ENCODE measurements at places on chromosomes 7 and 10.

DNA sequence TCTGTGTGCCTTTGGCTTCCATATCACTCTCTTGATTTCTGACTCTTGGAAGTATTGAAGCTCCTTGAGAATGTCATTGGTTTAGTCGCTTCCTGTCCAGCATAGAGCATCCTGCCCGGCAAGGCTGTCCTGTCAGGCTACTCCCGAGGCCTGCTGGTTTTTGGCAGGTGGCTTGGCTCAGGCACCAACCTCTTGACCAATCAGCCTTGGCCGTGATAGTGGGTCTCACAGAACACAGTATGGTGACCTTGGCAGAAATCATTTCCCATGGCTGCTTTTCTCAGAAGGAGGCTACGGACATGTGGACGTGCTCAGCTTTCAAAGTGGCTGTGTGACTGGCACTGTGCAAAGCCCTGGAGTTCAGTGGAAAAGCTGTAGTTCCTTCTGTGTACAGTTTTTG, 516.9 kb downstream of the REEP3 start:
- no peak for DNase-seq

- peak; percentile 23 for DNase-seq
Measured at GRCh38 chr10:92844746-92845145, 3.6 kb upstream of the EXOC6 start.

- no peak for DNase-seq
Measured at GRCh38 chr7:68280931-68281330, 1284.3 kb downstream of the TYW1 start.

- DNase-seq: no peak
Measured at GRCh38 chr10:117720931-117721835, 178.6 kb downstream of the EMX2 start.

DNA sequence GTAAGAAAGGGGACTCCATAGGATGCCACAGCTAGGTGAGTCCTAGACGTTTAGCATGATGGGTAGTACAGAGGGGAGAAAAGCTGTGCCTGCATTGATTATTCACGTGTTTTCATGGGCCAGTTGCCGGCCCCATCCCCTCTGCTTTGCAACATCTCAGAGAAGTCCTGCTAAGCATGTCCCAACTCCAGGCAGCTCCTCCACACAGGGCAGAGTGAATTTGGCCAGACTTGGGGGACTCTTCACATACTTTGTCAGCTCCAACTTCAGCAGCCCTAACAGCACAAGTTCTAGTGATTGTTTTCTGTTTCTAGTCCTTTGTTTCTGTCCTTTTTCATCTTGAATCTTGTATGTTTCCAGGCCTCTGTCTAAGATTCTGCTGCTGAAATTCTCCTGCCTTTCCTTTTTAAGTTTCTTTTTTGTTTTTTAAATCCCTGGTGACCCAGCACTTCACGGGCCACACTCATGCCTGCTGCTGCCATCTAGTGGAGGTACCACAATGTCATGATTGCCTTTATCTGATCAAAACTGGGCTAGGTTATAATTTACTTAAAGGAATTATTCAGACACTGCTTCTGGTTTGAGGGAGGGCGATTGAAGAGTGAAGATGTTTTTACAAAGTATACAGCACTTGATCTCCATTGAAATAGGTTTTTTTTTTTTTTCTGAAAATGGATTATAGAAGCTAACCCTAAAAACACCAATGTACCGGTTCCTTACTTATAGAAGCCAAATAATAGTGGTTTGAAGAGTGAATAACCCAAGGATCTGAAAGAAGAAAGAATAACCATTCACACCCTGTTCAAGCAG, 276.9 kb downstream of the CSTF2T start:
- DNase-seq: peak; percentile 61

- no peak for DNase-seq
Measured at GRCh38 chr10:59176241-59177030, at the start of gene PHYHIPL. Gene PHYHIPL, plus strand, starts transcription at chr10:59176643. Its CDS starts 211 bp downstream, at chr10:59176854.

DNA sequence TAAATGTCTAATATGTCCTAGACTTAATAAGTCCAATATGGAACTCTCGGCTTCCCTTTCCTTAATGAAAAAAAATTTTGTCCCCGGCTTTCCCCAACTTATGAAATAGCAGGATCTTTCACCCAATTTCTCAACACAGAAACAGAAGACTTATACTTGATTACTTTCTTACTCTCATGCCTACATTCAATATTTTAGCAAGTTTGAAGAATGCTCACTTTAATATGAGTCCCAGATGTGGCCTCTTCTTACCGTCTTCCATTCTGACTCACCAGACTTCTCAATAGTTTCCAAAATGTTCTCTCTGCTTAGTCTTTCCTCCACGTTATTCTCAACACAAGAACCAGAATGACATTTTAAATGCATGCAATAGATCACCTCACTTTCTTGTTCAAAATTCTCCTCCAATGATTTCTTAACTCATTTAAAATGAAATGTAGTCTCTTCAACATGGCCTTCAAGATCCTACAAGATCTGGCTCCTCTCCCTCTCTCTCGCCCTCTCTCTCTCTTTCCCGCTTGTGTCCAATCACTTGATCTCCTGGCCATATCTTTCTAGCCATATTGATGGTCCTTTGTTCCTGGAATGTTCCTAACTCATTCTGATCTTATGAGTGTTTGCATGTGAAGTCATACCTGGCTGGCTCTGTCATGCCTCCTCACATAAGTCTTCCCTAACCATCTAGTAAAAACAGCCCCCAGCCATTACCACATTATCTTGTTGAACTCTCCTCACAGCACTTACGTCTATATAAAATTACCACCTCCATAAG, 119.7 kb upstream of the FAM3C start:
- no peak for DNase-seq

DNA sequence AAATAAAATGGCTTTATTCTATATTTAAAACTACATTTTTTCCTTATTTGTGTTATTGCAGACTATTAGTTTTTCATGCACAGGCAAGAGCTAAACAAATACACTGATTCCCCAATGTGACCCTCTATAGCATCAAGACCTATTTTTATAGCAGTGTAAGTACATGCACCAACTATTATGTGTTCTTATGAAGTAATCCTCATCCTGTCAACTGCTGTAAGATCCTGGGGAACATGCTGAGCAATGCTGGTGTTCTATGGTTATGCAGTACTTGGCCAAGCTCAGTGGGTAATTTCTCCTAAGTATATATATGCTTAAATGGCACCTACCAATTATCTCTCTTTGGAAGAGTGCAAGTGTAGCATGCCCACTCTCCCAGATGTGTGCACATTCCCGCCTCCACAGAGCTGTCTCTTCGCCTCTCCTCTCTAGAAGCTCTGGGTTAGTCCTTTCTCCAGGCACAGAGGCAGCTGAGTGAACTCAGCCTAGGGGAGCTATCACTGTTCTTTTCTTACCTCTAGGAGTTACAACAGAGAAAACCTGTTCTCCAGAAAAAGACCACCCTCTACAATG, 428.8 kb downstream of the KCNMA1 start:
- no peak for DNase-seq

DNA sequence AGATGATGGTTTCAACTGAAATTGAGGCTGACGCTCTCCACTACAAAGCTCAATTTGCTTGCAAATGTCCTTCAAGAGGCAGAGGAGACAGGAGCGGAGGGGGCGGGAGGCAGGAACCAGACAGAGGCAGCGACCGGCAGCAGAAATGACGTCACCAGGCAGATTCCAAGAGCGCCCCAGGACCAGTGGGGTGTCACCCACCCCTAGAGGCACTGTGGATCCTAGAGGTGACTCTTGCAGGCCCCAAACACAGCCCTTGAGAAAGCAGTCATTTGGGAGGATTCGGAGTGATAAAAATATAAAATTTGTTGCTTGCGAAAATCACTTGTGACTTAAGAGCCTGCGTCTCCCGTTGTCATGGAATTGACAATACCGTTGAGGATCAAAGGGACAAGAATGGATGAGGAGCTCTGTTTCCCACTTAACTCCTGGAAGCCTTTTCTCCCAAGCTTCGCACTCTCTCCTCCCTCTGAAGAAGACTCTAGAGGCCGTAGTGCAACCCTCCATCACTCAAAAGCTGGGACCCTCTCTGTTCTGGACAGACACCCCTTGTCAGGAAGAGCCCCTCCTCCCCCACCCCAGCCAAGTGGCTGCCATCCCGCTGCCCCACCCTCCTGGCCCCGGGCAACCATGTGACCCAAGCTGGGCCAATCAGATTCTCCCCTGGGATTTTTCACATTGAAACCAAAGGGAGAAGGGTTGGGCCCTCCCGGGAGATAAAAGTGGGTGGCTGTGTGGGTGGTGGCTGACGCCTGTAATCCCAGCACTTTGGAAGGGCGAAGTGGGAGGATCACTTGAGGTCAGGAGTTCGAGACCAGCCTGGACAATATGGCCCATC, 16.3 kb upstream of the SLC29A4 start:
- DNase-seq: no peak

DNA sequence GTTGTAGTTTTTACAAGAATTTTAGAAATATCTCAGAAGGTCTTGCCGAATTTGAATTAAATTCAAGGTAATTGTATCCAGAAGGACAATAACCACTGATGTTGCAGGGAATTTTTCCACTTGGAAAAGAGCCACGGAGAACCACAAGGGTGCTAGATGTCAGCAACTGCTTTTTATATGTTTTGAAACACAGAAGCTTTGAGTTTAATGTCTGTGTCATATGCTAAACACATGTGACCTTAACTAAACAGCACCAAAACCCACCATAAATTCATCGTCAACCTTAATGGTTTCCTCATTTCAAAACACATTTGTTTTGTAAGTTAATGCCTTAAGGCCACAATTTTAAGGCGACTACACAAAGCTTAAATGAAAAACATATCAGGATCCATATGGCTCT, 106.9 kb downstream of the COL28A1 start:
- DNase-seq: peak; percentile 19

DNA sequence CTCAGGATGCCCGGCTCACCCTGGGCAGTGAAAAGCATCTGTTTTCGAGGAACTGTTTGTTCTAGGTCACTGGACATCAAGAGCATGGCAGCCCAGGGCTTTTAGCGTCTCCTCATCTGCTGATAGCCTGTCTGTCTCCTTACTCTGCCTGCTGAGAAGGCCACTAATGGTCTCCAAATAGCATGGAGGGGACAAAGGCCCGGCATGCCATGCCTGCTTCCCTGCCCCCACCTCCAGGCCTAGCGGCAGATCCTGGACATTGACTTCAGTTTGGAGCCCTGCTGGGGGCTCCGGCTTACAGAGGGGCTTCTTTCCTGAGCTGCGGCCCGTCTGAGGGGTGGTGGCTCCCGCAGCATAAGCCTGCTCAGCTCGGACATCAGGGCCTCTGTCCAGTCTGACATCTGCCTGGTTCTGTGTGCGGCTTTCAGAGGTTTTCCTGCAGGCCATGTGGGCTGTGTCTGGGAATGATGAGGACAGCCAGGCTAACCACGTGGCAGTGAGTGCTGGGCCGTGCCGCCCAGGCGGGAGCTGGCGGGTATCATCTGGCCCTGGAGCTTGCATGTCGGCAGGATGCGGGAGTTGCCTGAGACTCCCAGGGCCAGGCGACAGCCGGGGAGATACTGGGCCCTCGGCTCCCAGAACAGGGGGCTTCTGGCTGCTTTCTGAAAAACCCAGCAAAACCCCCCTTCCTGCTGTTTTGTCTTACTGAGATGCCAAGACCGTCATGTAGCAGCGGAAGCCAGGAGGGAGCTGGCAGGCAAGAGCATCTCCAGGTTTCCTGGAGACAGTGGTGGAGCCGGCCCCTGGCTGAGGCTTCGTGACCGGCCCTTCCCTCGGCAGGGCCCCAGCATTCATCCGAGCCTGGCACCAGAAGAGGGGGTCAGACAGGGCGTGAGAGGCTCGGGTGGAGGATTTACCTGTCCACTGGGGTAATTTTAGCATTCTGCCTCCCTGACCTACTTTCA, 9.2 kb downstream of the PFKFB3 start:
- peak; percentile 54 for DNase-seq

DNA sequence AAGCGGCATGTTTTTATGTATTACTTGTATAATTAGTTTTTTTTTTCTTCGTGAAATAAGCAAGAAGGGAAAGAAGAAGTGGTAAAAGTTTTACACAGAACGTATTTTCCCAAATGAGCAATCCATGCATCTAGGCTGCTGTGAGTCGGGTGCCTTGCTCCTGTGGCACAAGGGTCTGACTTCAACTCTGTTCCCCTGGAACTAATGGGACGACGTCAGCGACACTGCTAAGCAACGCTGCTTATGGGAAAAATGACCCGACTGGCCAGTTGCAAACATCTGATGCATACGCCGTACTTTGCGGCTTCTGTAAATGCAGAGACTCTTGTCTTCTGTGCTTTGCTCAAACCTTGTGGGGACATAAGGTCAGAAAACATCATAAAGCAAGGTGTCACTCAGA, 66.3 kb downstream of the MPP7 start:
- no peak for DNase-seq

DNA sequence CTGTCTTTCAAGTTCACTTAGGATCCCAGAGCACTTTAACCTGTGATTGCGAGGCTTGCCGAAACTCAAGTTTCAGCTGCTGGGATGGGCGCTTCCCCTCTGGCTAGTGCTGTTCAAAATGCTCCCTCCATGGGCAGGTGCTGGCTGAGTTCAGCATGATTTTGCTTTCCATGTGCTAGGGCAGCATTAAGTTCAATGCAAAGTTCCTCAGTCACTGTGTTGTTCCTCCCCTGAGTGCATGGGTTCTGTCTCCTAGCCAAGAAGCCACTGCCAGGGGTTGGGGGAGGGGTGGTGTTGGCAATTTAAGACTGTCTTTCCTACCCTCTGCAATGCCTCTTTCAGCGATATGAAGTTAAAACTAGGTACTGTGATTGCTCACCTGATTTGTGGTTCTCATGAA, 56.5 kb upstream of the HELLS start:
- no peak for DNase-seq

GRCh38 chr7:128192497-128193142, 48.5 kb upstream of the LEP start:
- DNase-seq: no peak
